LHCN-M2 (cell line): ENCODE measurements at places on chromosomes 3 and 15. TPM values are rescaled to one million over a fixed set of nuclear protein-coding genes. Genes with fewer than 3 reads are reported as not detected.

GRCh38 chr15:52670087-52670486 is 9.1 kb downstream of the ATOSA start:
- DNase-seq, result no peak

CHRD gene
- total RNA-seq, result 0.11 and 1.7 TPM in 2 replicates

ATP13A5 gene
- not detected in 2 replicates for total RNA-seq

DNA sequence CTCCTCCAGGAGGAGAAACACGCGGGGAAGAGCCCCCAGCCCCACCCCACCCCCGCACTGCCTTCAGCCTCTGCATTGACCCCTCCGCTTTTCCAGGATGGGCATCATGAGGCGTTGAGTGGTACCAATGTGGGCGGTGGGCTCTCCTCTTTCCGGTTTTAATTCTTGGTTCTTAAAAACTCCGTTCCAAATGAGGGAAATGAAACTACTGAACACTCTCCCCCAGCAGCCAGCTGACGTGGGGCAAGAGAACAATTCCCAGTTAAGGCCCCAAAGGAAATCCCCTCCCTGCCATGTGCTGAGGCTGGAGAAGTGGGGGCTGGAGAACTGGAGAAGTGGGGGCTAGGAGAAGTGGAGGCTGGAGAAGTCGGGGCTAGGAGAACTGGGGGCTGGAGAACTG is 5.3 kb upstream of the NRROS start:
- DNase-seq, result no peak

SCAANT1 gene
- not detected in 2 replicates for total RNA-seq

DNA sequence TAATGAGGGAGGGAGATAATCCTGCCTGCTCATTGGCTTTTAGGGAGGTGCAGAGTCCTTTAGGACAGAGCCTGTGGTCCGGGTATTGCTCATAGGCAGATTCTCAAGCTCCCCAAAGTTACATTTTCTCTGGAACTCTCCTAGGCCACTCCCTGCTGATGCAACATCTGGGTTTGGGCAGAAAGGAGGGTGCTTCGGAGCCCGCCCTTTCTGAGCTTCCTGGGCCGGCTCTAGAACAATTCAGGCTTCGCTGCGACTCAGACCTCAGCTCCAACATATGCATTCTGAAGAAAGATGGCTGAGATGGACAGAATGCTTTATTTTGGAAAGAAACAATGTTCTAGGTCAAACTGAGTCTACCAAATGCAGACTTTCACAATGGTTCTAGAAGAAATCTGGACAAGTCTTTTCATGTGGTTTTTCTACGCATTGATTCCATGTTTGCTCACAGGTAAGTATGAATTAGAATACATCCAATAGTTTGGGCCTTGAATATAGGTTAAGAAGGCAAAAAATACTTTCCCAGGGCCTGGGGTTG is at the start of gene IL20RB:
Gene IL20RB, plus strand, starts transcription at position 233 of the 538 bp plus-strand sequence. Its CDS starts 131 bp downstream, at position 364.
- peak; percentile 57 for DNase-seq

SLC6A20 gene
- total RNA-seq, result not detected in 2 replicates

- DNase-seq, result no peak
These were observed 62.9 kb upstream of the PRR23C start for GRCh38 chr3:139107424-139108252.

DNA sequence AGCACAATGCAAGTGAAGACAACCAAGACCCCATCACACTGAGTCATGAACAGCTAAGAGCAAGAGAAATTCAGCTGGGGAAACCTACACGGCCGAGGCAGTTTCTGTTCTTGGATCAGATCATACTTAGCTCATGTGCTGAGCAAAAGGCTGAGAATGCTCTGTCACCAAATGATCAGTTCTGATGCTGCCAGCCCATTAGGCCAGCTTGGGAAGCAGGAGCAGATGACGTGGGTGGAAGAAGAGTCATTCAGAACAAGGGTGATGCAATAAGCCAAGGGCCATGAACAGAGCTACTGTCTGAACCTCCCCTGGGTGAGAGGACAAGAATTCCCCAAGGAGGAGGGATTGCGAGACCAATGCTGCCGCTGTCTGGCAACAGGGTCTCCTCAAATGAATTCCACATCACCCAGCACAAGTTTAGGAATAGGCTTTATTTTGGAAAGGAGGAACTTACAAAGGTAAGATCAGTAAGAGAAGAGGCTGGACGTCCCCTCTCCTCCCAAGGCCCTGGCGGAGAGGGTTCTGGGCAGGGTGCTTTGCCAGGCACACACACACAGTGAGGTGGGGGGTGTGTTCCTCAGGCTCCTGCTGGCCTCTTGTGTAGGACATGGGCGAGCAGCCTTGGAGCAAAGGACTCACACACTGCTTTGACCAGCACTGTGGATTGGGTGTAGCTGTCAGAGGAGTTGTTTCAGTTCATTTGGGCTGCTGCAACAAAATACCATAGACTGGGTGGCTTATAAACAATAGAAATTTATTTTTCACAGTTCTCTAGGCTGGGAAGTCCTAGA is 65.6 kb upstream of the CTXND1 start:
- DNase-seq, result peak; percentile 77

DNA sequence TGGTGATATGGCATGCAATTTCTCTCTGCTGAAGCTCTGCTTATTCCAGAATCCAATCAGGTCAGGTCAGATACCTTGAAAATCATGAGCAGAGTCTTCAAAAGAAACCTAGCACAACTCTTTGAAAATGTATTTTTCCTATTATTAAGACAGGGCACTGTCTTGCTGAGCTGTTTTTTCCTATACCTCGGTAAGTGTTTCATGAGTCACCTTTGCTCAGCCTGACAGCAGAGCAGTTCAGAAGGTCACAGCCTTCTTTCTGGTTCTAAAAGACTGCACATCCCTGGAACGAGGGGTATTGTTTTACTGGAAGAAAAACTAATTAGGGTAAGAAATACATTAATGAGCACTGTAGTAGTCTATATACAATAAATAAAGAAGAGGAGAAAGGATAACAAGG is 422.0 kb downstream of the SOX2 start:
- no peak for DNase-seq

THBS1 gene
- total RNA-seq, result 2,731 and 2,850 TPM in 2 replicates

- no peak for DNase-seq
These were observed 7.0 kb upstream of the SETD5 start for GRCh38 chr3:9390265-9390888.
